SK-N-SH (cell line): ENCODE measurements at places on chromosomes 7 and 10. TPM values are rescaled to one million over a fixed set of nuclear protein-coding genes. Genes with fewer than 3 reads are reported as not detected.

- DNase-seq = no peak
Observed at GRCh38 chr10:98158576-98158975, 24.1 kb downstream of the R3HCC1L start.

The ABCB4 gene
- polyA plus RNA-seq = 0.18 and 0.42 TPM in 2 replicates

The IL2RA gene
- polyA plus RNA-seq = not detected in 2 replicates

- DNase-seq = no peak
Observed at GRCh38 chr10:120282846-120283492, 174.1 kb upstream of the PLPP4 start.

GRCh38 chr10:50362547-50363125 is 111.3 kb upstream of the ASAH2 start:
- DNase-seq = no peak

DNA sequence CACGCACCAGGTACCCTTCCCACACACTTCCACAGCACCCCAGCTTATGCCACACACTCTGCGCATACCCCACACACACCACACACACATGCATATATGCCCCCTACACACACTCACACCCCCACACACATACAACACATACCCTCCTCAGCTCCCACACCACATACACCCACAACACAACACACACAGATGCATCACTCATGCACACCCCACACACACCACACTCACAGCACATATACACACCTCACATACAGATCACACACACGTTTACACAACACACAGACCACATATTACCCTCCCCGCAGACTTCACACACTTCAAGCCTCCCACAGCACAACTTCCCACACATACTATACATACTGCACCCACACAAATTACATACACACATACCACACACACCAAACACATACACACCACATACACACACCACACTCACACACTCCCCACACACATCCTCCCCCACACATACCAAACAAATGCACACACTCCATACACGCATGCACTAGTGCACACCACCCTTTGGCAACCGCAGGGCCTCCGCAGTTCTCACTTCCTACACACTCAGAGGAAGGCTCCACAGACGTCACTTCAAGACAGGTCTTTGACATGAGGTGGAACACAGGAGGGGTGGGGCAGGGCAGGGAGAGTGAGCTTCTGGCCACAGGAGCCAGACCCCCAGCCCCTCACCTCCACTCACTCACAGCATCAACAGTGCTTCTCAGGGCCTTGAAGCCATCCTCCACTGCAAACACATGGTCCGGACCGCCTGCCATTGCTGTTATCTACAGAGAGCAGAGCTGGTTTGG is 18.5 kb upstream of the ANTXRL start:
- no peak for DNase-seq

GRCh38 chr10:3868271-3868664 is 83.3 kb upstream of the KLF6 start:
- DNase-seq = no peak

The OGA gene
- 24.8 and 36.6 TPM in 2 replicates for polyA plus RNA-seq

The TWNK gene
- 16.4 and 20.0 TPM in 2 replicates for polyA plus RNA-seq

The ANKRD61 gene
- polyA plus RNA-seq = 0.50 and 0.53 TPM in 2 replicates

GRCh38 chr10:91000985-91001384 is 80.1 kb upstream of the ANKRD1 start:
- DNase-seq = no peak

GRCh38 chr7:101550641-101551541 is 78.2 kb downstream of the MYL10 start:
- DNase-seq = peak; percentile 72

GRCh38 chr10:67665491-67665890 is 30.5 kb downstream of the CTNNA3 start:
- DNase-seq = no peak

The SYT15 gene
- 0.07 and 0.11 TPM in 2 replicates for polyA plus RNA-seq

DNA sequence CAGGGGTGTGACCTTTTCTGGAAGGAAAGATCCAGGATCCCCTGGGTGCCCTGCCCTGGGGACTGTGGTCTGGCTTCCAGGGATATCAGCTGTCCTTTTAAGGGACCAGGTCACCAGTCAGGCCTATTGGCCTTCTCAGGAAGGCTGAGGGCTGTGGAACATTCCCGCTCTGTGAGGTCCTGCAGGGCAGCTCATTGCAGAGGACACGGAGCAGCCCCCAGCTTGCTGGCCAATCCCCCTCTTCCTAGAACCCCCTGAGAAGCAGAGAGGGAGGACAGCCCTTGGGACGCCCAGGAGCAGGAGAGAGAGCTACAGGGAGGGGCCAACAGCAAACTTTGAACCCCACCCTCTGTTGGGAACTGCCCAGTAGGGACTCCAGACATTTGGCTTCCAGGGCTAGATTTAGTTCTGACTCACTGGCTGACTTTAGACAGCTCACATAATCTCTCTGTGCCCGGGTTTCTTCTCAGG is 67.9 kb upstream of the COL13A1 start:
- DNase-seq = no peak

The CYP2C18 gene
- polyA plus RNA-seq = not detected in 2 replicates

The PRSS37 gene
- not detected in 2 replicates for polyA plus RNA-seq

The MYO1G gene
- polyA plus RNA-seq = 0.05 and 0.10 TPM in 2 replicates

GRCh38 chr10:104548090-104548489 is 93.0 kb upstream of the SORCS3 start:
- DNase-seq = no peak

DNA sequence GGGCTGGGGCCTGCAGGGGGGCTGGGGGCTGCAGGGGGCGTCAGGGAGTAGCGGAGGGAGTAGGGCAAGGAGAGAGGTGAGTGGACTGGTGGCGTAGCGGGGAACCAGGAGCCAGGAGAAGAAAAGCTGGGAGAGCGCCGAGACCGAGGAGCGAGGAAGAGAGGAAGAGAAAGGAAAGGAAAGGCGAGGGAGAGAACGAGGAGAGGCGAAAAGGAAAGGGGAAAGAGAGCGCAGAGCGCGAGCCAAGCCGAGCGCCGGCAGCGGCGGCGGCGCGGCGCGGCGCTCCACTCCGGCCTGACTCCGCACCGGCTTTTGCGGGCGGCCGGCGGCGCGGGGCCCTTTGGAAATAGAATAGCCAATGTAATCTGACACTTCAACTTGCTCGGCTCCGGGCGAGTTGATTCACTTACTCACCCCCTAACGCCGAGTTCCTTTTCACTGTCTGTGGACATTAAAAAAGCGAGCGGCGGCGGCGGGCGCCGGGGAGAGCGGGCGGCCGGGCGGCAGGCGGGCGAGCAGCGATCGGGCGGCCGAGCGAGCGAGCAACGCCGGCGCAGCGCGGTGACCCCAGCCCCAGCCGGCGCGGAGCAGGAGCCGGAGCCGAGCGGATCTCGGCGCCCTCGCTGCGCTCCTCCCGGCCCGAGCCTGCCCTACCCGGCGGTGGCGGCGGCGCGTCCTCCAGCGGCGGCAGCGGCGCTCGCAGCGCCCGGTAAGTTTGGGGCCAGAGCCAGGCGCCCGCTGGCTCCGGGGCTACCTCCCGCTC is at the start of gene ZMIZ1:
ZMIZ1 (plus strand) TSS at position 405 of the 763 bp plus-strand sequence. CDS start 132,667 bp downstream, outside the sequence.
- DNase-seq = peak; percentile 88

The LEP gene
- not detected in 2 replicates for polyA plus RNA-seq

DNA sequence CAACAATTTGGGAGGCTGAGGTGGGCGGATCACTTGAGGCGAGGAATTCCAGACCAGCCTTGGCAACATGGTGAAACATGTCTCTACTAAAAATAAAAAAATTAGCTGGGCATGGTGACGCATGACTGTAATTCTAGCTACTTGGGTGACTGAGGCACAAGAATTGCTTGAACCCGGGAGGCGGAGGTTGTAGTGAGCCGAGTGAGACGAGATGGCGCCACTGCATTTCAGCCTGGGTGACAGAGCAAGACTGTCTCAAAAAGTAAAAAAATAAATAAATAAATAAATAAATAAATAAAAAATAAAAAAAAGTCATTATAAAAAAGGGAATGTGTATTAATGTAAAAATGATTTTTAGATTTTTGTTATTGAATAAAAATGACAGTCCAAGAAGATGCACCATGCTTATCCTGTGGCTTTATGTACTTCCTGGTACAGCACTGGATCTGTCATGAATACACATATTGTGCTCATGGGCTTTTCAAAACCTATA is 658.8 kb upstream of the LRRN3 start:
- no peak for DNase-seq

The GLRX3 gene
- 88.1 and 93.8 TPM in 2 replicates for polyA plus RNA-seq

The DPP6 gene
- 0.10 TPM in 1 of 2 replicates, not detected in the other for polyA plus RNA-seq

- peak; percentile 32 for DNase-seq
Observed at GRCh38 chr10:70932392-70933196, 44.2 kb upstream of the PCBD1 start.

The ATOH7 gene
- polyA plus RNA-seq = 0.08 and 0.12 TPM in 2 replicates

GRCh38 chr7:100506356-100506923 is 22.7 kb downstream of the NYAP1 start:
- peak; percentile 41 for DNase-seq

DNA sequence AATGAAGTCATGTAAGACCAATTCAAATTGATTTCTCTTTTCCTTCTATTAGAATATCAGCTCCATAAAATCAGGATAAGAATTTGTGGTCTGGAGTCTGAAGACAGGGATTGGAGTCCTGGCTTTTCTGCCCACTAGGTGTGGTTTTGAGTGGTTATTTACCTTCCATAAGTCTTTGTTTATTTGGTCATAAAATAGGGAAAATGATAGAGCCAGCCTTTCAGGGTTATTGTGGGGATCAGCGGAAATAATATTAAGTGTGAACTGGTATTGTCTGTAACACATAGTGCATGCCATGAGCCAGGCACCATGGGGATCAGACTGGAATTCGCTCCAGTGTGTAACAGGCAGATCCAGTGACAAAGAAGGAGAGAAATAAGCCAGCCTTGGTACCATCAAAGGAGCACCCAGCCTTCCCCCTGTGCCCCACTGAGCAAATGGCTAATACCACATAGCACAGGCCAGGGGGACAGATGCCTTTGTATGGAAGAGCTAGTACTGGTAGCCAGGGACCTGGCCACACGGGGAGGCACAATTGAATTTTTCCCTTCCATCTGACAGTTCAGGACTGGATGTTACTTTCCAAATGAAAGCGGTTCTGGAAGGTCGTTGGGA is 509.7 kb upstream of the PODXL start:
- DNase-seq = no peak

- DNase-seq = no peak
Observed at GRCh38 chr7:4799508-4800268, 24.3 kb downstream of the AP5Z1 start.

The PTTG1IP2 gene
- not detected in 2 replicates for polyA plus RNA-seq

GRCh38 chr7:80763289-80763688 is 124.8 kb downstream of the CD36 start:
- DNase-seq = no peak

- DNase-seq = no peak
Observed at GRCh38 chr10:89256340-89256739, 4.8 kb upstream of the LIPA start.

GRCh38 chr7:157610671-157611295 is 274.0 kb downstream of the DNAJB6 start:
- no peak for DNase-seq

GRCh38 chr7:106597014-106597413 is 63.9 kb downstream of the CCDC71L start:
- DNase-seq = no peak

GRCh38 chr7:158774952-158775351 is 54.4 kb downstream of the ESYT2 start:
- DNase-seq = no peak

The TMEM270 gene
- 0.71 and 0.96 TPM in 2 replicates for polyA plus RNA-seq

The YKT6 gene
- polyA plus RNA-seq = 170 and 213 TPM in 2 replicates

GRCh38 chr7:76185187-76185896 is 16.4 kb upstream of the SRRM3 start:
- DNase-seq = peak; percentile 83

- DNase-seq = no peak
Observed at GRCh38 chr7:148260599-148260998, 330.0 kb upstream of the C7orf33 start.

DNA sequence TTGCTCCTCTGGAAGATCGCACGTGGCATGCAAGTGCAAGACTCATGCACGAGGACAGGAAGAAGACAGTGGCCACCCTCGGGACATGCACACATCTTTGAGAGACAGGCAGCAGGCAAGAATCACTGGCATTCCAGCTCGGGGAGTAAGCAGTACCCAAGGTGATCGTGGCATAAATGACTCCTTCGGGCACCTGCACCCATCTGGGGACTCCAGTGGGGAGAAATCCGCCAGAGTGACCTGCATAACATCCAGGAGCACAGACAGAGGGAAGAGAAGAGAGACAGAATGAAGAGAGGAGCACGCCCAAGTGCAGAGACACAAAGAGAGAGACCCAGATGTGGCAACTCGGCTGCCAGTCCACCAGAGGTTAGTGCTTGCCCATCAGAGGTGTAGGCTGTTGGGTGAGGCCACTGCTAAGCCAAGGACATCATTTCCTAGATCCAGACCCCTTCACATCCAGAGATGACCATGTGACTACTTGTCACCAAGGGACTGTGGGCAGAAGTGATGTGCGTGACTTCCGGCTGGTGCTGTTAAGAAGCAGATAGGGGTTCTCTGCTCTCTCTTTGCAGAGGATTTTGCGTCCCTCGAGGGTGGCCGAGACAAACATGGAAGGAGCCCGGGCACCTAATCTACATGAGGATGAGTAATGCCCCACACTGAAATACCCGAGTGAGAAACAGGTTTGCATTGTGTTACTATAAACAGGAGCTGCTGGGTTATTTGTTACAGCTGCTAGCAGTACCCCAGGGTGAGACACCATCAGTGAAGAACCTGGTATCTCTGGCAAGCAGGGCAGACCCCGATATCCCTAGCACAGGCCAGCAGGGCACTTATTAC is 80.6 kb downstream of the VWA2 start:
- DNase-seq = no peak
